Effector CD4-positive, alpha-beta T cell (primary cell): ENCODE measurements at places on chromosomes 7 and 10.

GRCh38 chr7:3649678-3650440, 348.8 kb downstream of the SDK1 start:
- no peak for DNase-seq

- no peak for DNase-seq
Measured at GRCh38 chr7:2517678-2518507, 1.7 kb upstream of the LFNG start.

DNA sequence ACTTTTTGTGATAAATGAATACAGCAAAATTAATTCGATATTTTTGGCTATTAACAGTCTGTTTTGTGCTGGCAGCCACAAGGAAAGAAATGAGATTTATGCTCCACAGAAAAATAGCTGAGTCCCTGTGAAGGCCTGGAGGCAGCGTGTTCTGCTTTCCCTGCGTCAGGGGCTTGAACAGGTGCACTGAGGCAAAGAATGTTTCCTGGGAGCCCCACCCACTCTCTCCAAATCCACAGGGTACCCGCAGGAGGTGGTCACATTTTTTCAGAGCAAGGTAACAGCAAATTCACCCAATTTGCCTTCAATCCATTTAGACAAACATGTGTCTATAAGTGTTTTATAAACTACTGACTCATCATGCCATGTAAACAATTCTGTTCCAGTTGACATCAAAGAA, 308.1 kb downstream of the TCERG1L start:
- DNase-seq: no peak

GRCh38 chr10:78531088-78531487, 497.4 kb downstream of the RPS24 start:
- DNase-seq: no peak

DNA sequence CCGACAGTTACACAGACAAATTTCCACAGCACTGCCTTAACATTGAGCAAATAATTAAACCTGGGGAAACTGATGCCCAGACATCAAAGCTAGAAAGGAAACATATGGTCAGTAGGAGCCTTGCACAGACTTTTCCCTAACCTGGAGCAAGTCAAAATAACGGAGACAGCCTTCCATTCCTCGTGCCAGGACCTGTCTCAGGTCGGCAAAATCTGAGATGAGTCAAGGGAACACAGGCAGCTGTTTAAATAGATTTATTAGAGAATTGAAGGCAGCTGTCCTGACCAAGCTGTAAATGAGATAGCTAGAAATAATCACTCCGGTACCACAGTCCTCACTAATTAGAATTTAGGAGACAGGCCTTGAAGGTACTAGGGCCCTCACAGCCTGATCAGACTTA, 81.2 kb downstream of the RAMP3 start:
- DNase-seq: no peak

DNA sequence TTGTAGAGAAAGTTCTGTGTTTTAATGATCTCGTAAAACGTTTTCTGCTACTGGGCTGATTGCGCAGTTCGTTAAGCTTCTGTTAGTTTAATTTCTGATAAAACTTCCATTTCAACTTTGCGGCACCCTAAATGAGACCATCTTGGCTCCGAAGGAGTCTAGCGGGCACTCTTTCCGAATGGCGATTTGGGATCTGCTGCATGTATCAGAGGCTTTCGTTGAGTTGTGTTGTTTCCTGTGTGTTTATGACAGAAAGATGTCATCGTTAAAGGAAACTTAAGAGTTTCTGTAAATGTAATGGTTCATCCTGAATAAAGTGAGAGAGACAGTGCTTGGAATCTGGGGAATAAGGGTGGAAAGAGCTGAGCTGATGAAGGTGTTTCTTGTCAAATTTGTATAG, 174.7 kb downstream of the TCF7L2 start:
- no peak for DNase-seq

GRCh38 chr7:112538726-112539255, 58.0 kb downstream of the LSMEM1 start:
- DNase-seq: no peak

DNA sequence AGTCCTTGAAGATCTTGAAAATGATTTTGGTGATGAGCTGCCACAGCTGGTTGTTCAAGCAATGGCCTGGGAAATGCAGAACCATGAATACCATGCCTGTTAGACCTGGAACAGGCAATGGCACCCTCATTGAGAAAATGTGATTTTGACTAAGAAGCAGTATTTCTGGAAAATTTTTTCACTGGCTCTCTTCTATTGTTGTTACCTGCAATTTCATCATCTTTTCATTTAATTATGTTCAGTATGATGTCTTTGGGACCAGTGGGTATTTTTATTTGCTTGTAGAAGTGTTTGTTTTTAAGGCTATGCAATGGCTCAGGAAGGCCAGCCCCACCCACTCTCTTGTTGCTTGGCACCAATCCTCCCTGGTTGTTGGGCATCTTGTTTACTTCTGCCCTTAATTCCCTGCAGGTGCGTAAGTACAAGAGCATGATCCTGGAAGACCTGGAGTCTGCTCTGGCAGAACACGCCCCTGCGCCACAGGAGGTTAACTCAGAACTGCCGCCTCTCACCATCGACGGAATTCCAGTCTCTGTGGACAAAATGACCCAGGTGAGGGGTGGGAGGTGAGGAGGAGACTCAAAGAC, 78.6 kb downstream of the NRF1 start:
- no peak for DNase-seq

- no peak for DNase-seq
Measured at GRCh38 chr7:93232673-93233018, 480 bp downstream of the VPS50 start.

DNA sequence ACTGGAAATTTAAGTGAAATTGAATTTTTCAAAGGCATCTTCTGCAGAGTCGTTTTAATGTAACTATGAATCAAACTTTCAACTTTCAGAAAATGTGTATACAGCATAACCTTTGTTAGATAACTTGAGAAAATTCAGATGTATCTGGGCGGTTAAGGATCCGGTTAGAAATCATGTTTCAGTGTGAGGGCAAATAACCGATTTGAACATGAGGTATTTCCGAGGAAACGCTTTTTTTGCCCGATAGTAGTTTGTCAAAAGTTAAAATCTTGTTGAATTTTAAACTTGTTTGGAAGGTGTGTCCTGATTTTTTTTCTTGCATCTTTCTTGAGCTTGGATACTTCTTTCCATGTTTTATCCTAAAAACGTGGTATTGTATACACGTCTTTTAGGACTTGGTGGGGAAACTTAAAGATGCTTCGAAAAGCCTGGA, 1.3 kb upstream of the BMI1 start:
- DNase-seq: no peak

DNA sequence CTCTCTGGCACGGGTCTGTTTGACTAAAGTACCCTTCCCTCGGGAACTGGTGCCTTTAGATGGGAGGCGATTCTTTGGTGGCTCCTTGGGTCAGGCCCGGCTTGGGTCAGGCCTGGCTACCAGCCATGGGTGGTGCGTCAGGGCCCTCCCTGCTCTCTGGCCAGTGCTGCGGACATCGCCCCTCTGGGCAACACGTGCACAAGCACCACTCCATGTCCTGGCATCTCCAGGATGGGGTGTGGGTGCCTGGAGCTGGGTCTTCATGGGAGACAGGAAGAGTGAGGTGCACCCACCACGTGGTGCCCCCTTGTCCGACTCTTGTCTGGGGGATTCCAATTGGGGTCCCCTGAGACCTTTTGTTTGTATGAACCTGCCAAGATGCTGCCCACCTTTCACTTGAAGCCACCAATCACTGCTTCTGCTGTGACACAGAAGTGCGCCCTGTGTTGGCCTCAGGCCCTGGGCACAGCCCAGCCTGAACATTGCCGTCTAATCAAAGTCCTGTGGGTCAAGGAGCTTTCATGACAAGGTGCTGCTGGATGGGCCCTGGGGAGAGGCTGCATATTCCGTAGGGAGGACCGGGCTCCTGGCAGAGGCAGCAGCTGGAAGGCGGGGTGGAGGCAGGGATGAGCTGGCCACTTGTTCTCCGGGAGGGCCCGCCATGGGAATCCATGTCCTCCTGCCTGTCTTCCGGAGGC, 11.1 kb upstream of the PWWP2B start:
- DNase-seq: no peak

- no peak for DNase-seq
Measured at GRCh38 chr10:100894589-100895294, 18.0 kb upstream of the SLF2 start.

DNA sequence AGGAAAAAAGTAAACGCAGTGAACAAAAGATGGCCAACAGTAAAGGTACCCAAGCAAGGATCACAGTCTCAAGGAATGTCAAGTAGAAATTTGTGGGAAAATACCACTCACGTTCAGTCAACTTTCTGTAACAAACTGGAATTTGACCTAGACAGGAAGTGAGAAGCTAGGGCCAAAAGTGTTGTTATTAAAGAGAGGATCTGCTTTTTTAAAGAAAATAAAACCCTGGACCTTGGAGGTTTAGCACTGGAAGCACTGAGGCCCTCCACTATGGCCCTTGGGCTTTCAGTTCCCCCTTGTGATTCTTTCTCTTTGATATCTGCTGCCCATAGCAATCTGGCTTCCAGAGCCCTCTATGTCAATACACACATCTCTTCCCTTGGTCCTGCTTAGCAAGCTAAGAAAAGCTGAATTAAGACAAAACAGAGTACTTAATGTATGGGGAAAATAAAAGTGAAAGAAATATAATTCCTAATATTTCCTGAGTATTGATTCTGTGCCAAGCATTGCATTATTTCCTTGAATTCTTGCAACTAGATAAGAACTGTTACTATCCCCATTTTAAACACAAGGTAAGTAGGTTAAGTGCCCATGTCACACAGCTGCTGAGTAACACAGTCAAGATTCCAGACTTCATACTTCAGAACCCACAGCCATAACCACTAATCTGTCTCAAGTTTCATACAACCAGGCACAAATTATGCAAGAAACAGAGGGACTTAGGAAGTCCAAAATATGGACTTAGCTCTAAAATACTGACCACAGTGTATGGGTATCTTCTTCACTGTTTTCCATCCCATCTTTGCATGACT, 2.6 kb upstream of the ZNF438 start:
- no peak for DNase-seq
